MCF 10A (cell line): ENCODE measurements at places on chromosomes 7 and 10. TPM values are rescaled to one million over a fixed set of nuclear protein-coding genes. Genes with fewer than 3 reads are reported as not detected.

GRM3 gene
- total RNA-seq = not detected in 2 replicates

DNA sequence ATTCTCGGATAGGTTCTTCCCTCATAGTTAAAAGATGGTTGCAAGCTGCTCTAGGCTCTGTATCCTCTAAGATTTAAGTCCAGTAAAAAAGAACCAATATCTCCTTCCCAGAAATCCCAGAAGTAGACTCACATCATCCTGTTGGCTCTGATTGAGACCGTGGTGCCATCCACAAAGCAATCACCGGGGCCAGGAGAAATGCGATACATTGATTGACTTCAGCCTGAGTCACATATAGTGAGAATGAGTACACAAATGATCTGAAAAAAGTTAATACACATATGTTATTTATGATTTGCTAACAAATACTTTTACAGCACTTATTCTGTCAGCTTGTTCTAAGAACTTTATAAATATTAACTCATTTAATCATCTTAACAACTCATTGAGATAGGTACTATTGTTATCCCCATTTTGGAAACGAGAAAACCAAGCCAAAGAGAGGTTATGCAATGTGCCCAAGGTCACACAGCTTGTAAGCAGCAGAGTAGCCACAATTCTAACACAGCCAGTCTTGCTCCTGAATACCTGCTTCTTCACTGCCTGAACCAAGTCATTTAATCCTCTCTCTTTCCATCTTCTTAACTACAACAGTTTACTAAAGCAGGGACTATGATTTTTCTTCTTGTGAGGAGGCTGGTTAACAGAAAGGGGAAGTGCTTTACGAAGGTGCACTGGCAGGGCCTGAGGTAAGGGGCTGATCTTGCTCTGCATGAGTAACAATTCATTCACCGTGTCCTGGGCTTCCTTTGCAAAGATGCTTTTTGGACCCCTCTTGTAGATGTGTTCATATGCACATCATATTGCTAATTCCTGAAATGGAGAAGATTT, 177.0 kb downstream of the REEP3 start:
- no peaks in the 10 kb centered on the region for H3K27me3 ChIP-seq
- DNase-seq = no peak
- no peaks in the 10 kb centered on the region for H3K36me3 ChIP-seq
- H3K27ac ChIP-seq = no peak overlapping the region

RBP4 gene
- total RNA-seq = not detected in 2 replicates

GRCh38 chr10:6236349-6237198, 33.8 kb downstream of the PFKFB3 start:
- no peak overlapping the region for H3K27ac ChIP-seq
- peaks cover 8% of the 10 kb centered on the region for H3K4me1 ChIP-seq
- no peak for DNase-seq
- peaks cover 21% of the 10 kb centered on the region for H3K36me3 ChIP-seq
- no peaks in the 10 kb centered on the region for H3K27me3 ChIP-seq

GRCh38 chr10:43393606-43394360, 15.2 kb downstream of the HNRNPF start:
- peak overlapping the region; percentile 30 for H3K27ac ChIP-seq
- H3K36me3 ChIP-seq = peaks cover 94% of the 10 kb centered on the region
- DNase-seq = no peak
- peaks cover 15% of the 10 kb centered on the region for H3K4me1 ChIP-seq
- no peaks in the 10 kb centered on the region for H3K27me3 ChIP-seq
- H3K4me3 ChIP-seq = no peak overlapping the region
